Activated naive CD4-positive, alpha-beta T cell treated with anti-CD3 and anti-CD28 coated beads for 36 hours (primary cell): ENCODE measurements at places on chromosomes 13 and 19.

DNA sequence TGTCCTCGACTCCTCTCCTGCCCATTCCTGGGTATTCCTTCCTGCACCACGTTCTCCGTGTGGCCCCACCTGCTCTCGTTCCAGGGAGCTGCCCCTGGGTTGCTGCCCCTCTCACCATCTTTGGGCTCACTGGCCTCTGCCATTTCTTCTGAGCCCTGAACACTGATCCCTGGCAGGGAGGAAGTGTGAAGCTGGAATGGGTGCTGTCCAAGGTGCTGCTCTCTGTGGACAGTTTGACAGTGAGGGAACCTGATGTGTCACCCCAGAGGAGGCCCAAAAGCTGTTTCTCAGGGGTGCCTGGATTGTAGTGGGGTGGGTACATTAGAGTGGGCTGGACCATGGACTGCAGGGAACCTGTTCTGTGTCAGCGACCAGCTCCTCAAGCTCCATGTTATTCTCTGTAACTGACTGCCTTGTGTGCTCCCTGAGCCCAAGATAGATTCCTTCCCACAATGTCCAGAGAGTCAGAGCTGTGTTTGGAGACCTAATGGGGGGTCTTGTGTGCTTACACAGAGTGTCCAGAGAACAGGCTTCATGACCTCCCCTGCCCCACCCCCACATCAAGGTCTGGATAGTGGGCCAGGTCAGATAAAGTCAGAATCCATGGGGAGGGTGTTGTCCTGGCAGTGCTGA is 7.2 kb upstream of the CEACAM8 start:
- H3K4me3 ChIP-seq: no peak overlapping the region
- no peak overlapping the region for H3K27ac ChIP-seq
- no peaks in the 10 kb centered on the region for H3K4me1 ChIP-seq
- no peaks in the 10 kb centered on the region for H3K36me3 ChIP-seq
- peak; percentile 59 for DNase-seq

- no peak overlapping the region for H3K27ac ChIP-seq
- DNase-seq: no peak
- no peak overlapping the region for H3K4me3 ChIP-seq
- H3K36me3 ChIP-seq: no peaks in the 10 kb centered on the region
- H3K27me3 ChIP-seq: peaks cover 8% of the 10 kb centered on the region
Observed at GRCh38 chr19:31406106-31406505, 56.9 kb upstream of the TSHZ3 start.

- H3K27ac ChIP-seq: no peak overlapping the region
- no peaks in the 10 kb centered on the region for H3K27me3 ChIP-seq
- no peak overlapping the region for H3K4me3 ChIP-seq
- DNase-seq: no peak
- no peaks in the 10 kb centered on the region for H3K4me1 ChIP-seq
- H3K36me3 ChIP-seq: peaks cover 32% of the 10 kb centered on the region
Observed at GRCh38 chr19:815079-815774, 6.5 kb downstream of the PLPPR3 start.

- H3K27me3 ChIP-seq: no peaks in the 10 kb centered on the region
- H3K4me3 ChIP-seq: no peak overlapping the region
- no peak for DNase-seq
- peaks cover 9% of the 10 kb centered on the region for H3K36me3 ChIP-seq
Observed at GRCh38 chr19:311813-312261, 20.6 kb upstream of the PLPP2 start.
